Head of caudate nucleus (tissue), 42 donors: ENCODE measurements at places on chromosomes 13 and 19.

DNA sequence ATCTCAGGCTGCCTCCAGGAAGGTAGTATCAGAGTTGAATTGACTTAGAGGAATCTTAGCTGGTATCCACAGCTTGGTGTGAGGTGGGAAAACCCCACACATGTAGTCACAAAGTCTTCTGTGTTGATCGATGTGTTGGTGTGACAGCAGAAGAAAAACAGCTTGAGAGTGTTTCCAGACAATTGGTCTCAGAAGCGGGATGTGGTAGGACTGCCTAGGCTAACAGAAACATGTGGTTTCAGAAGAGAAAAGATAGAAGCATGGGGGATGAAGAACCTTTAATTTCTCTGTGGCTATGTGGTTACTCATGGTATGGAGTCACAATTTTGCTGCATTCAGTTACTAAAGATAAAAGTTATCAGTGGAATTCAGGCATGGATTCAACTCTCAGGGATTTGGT, 134.7 kb upstream of the SLITRK5 start:
- DNase-seq = no peak

DNA sequence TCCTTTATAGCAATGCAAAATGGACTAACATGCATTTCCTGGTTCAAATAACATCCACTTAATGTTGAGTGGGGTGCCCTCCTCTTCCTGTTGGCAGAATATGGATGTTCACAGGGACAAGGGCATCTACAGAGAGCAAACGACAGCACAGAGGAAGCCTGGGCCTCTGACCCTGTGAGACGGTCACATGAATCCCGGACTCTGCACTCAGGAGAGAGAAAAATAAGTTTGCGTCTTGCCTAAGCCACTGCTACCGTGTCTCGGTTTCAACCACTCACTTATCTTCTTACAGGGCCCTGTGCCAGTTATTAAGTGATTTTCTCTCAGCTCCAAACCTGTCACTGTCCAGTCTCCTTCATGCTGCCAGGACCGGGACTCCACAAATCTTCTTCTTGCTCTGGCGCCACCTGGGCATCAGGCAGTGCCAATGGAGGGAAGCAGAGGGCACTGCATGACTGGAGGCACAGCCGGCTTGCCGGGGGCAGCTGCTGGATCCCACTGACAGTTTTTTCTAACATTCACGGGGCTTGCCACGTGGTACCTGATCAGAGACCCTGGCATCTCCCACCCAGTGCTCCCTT, 11.8 kb downstream of the LIG1 start:
- no peak for DNase-seq

GRCh38 chr13:18947376-18947977, 234.1 kb downstream of the TUBA3C start:
- no peak for DNase-seq

- DNase-seq = no peak
These were observed 14.2 kb downstream of the ZIC2 start for GRCh38 chr13:99995589-99996380.

- no peak for DNase-seq
These were observed 81.7 kb downstream of the KLF12 start for GRCh38 chr13:74052402-74052928.

GRCh38 chr19:18677156-18677555, 6.3 kb upstream of the CRTC1 start:
- DNase-seq = no peak

DNA sequence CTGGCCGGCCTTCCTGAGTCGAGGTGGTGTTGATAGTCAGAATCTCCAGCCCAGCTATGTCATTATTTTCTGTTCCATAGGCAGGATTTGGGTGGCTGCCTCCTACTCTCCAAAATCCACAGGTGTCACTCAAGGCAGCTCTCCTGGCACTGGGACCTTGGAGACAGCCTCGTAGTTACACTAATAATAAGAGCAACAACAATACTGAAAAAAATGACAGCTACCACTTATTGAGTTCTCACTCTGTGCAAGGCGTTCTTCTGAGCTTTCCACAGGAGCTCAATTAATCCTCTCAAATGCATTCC, 12.2 kb upstream of the KLK12 start:
- DNase-seq = no peak

DNA sequence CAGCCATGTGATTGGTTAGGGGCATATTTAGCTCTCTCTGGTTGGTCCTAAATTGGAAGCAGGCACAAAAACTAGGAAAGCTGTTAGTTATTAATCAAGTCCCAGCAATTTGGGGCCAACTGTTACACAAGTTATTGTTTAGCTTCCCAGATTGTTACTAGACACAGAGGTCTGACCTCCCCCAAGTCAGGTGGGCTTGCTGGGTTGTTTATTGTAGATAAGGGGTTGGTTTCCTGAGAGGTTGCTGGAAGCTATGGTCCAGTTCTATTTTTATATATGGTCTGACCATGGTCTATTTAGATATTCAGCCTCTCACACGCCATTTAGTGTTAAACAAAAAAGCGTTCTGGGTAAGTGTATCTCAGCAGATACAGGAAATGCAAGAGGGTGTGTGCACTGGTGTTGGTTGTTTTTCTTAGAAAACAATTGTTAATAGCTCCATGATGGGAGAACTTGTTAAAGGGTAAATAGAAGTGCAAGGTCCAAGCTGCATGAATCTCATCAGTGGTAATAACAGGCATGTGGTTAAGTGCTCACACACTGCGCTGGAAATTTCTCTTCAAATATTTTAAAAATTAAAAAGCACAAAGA, 150.0 kb downstream of the RAP2A start:
- no peak for DNase-seq

- no peak for DNase-seq
These were observed 245.3 kb downstream of the PCCA start for GRCh38 chr13:100334214-100334613.
